Neural cell (in vitro differentiated cells): ENCODE measurements at places on chromosomes 3 and 15. TPM values are rescaled to one million over a fixed set of nuclear protein-coding genes. Genes with fewer than 3 reads are reported as not detected.

The MRPS25 gene
- 74.4 and 97.7 TPM in 2 replicates for polyA plus RNA-seq

The CPLX3 gene
- 0.27 and 0.66 TPM in 2 replicates for polyA plus RNA-seq

The RTP3 gene
- polyA plus RNA-seq: not detected in 2 replicates

The POLR2H gene
- polyA plus RNA-seq: 155 and 185 TPM in 2 replicates

The SKOR1 gene
- polyA plus RNA-seq: 0.81 and 0.94 TPM in 2 replicates

The CSPG4 gene
- not detected in 2 replicates for polyA plus RNA-seq

The PAQR9 gene
- polyA plus RNA-seq: 0.24 and 0.28 TPM in 2 replicates

The ATP13A5 gene
- 0.28 TPM in 1 of 2 replicates, not detected in the other for polyA plus RNA-seq

The VILL gene
- polyA plus RNA-seq: 0.14 TPM in 1 of 2 replicates, not detected in the other

The LDHAL6B gene
- polyA plus RNA-seq: not detected in 2 replicates

The BMF gene
- 5.7 and 5.8 TPM in 2 replicates for polyA plus RNA-seq

The FOXB1 gene
- not detected in 2 replicates for polyA plus RNA-seq

The IQCF5 gene
- not detected in 2 replicates for polyA plus RNA-seq

The DNAH1 gene
- 5.4 and 6.0 TPM in 2 replicates for polyA plus RNA-seq

The SLC49A4 gene
- 16.2 and 16.9 TPM in 2 replicates for polyA plus RNA-seq

The RARB gene
- 10.3 and 13.2 TPM in 2 replicates for polyA plus RNA-seq

The CD80 gene
- not detected in 2 replicates for polyA plus RNA-seq

The MME gene
- polyA plus RNA-seq: 0.50 and 0.54 TPM in 2 replicates

The PLOD2 gene
- 2.9 and 5.6 TPM in 2 replicates for polyA plus RNA-seq

The FBXW12 gene
- polyA plus RNA-seq: not detected in 2 replicates

The IL16 gene
- not detected in 2 replicates for polyA plus RNA-seq

The ATG3 gene
- polyA plus RNA-seq: 37.1 and 49.3 TPM in 2 replicates

The H1-8 gene
- not detected in 2 replicates for polyA plus RNA-seq

The BNC1 gene
- not detected in 2 replicates for polyA plus RNA-seq

The P3H2 gene
- 0.68 and 3.8 TPM in 2 replicates for polyA plus RNA-seq

The BFSP2 gene
- polyA plus RNA-seq: not detected in 2 replicates

The MST1R gene
- polyA plus RNA-seq: 2.0 and 4.2 TPM in 2 replicates

The PCLAF gene
- 5.3 and 10.8 TPM in 2 replicates for polyA plus RNA-seq

The SPSB4 gene
- polyA plus RNA-seq: 6.1 and 7.7 TPM in 2 replicates

The CHST13 gene
- polyA plus RNA-seq: not detected in 2 replicates

The ATP2B2 gene
- 8.3 and 9.5 TPM in 2 replicates for polyA plus RNA-seq

The ERICH6 gene
- 0.32 TPM in 1 of 2 replicates, not detected in the other for polyA plus RNA-seq

The PLCH1 gene
- 12.1 and 13.5 TPM in 2 replicates for polyA plus RNA-seq

The PLIN1 gene
- polyA plus RNA-seq: 0.08 TPM in 1 of 2 replicates, not detected in the other

The BSN gene
- polyA plus RNA-seq: 2.0 and 3.0 TPM in 2 replicates

The IL17RD gene
- 14.8 and 17.3 TPM in 2 replicates for polyA plus RNA-seq

The TAGLN3 gene
- 519 and 568 TPM in 2 replicates for polyA plus RNA-seq

The SEMA3F gene
- polyA plus RNA-seq: 17.0 and 20.4 TPM in 2 replicates

The MESP2 gene
- polyA plus RNA-seq: not detected in 2 replicates

The SLC12A1 gene
- polyA plus RNA-seq: 0.54 and 0.67 TPM in 2 replicates

The SLC6A1 gene
- 43.2 and 52.0 TPM in 2 replicates for polyA plus RNA-seq
